Esophagus squamous epithelium (tissue), 5 donors: ENCODE measurements at places on chromosomes 12 and 14.

DNA sequence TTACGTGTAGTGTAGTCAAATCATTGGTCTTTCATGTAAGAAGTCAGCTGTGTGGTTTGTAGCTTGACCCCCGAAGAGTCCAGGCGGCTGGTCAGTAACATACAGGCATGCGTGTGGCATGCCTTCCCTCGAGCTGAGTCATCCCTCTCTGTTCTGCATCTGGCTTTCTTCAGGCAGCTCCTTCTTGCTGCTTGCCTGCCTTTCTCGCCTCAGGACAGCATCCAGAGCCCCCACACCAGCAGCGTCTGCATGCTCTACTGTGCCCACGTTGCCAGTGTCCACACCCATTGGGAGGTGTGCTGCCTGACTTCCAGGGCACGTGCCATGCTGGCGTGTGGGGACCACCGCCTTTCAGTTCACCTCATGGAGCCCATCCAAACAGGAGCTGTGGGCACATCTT lies 96.8 kb downstream of the EP400 start:
- DNase-seq = no peak

DNA sequence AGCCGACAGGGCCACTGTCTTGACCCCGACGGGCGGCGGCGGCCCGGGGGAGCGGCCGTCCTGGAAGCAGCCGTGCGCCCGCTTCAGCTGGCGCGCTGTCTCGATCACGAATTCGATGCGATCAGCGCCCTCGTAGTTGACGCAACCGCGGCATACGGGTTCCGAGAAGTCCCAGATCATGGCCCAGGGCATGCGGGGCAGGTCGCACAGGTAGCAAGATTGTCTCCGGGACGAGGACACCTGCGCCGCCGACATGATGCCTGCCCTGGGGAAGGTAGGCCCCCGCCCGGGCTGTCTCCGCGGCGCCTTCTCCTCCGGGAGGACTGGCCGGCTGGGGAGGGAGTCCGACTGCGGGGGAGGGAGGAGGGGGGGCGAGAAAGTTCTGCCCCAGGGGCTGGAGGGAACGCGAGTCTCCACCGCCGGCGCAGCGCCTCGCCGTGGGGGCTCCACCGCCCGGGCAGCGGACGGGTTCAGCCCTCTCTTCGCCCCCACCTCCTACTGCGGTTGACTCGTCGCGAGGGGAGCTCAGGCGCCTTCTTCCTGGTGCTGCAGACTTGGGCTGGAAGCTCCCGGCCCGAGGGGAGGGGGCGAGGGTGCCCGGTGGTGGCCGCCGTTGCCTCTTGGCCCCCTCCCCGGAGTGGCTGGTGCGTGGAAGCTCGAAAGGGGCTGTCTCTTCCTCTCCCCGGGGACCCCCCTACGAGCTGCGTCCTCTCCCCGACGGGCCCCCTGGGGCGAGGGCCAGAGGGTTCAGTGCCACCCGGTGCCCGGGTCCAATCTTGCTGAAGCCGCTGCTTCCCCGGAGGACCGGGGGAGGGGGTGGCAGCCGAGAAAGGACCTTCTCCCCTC lies 747 bp downstream of the IRF2BPL start:
- DNase-seq = no peak

GRCh38 chr12:127886827-127887226 lies 380.1 kb upstream of the TMEM132C start:
- DNase-seq = no peak

GRCh38 chr12:118946256-118946655 lies 35.1 kb upstream of the SRRM4 start:
- no peak for DNase-seq

DNA sequence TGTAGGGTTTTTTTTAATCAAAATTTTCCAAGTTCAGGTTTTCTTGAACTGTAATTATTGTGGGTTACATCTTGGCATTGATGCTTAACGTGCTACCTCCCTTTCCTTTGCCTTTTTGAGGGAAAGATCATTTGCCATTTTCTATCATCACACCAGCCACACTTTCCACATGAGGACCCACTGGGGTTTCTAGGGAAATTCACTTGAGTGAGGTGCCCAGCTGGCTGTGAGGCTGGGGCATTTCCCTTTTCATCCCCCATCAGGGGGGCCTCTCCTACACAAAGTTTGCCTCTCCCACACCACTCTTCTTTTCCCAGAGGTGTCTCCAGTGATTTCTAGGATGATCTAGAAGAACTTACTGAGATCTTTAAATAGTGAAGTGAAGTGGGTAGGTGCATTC lies 335.7 kb downstream of the BMP4 start:
- no peak for DNase-seq

DNA sequence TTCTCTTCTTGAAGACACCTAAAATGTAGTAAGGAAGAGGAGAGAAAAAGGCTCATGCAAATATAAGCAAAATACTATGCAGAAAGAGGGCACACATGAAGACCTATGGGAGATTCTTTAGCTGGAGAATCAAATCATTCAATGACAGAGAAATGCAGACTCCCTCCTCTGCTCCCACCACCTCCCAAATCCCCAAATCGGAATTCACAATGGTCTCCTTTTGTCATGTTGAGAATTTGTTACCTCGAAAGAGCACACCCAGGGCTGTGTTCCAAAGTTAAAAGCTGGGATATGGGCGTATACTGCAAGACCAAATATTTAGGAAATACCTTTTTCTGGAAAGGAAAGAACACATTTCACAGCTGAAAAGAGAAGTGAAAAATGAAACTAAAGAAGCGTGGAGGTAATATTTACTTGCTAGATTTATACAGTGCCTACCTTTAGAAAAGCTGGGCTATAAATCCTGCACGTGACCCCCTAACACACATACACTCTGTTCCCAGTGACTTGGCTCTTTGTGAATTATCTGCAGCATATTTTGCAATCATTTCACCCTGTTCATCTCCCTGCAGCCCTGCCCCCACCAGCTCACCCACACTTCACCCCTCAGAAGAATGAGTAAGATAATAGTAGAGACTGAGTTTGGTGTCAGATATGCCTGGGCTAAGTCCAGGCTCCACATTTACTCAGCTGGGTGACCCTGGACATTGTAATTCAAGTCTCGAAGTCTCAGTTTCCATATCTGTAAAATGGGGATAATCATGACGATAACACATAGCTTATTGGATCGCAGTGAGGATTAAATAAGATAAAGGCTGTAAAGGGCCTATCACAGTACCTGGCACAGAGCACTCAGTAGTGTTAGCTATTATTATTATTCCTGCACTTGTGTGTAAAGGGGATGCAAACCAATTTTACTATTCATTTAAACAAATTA lies 2.9 kb upstream of the CACNA1C start:
- DNase-seq = no peak

DNA sequence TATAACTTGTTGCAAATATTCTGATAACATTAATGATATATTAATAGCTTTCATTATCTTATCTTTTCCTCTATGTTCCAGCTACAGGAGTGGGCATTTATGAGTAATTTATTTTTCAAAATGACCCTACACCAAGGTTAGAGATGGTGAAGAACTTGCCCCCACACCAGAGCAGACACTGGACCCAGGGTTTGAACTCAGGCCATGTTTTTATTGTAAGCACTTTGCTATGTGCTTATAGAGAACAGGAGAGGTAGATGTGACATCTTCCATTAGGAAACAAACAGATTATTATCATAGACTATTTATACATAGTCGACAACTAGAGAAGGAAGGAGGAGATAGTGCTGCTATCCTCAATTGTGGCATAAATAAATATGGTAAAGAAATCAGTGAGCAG lies 265.2 kb downstream of the EGLN3 start:
- no peak for DNase-seq

DNA sequence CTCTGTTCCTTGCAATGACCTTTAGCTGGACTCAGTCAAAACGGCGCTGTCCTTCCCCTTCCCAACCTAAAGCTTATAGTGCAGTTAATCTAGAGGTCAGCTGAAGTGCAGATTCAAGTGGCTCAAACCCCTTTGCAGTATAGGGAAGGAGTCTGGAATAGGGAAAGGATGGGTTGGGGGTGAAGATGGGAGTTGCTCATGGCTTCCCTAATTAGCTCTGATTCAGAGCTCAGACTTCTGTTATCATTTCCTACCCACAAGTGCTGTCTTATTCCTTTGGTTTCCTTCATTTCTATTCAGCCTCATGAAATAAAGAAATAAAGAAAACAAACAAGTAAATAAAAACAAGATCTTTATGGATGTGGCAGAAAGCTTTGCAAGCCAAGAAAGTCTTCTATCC lies 264.0 kb upstream of the HMGA2 start:
- DNase-seq = no peak

DNA sequence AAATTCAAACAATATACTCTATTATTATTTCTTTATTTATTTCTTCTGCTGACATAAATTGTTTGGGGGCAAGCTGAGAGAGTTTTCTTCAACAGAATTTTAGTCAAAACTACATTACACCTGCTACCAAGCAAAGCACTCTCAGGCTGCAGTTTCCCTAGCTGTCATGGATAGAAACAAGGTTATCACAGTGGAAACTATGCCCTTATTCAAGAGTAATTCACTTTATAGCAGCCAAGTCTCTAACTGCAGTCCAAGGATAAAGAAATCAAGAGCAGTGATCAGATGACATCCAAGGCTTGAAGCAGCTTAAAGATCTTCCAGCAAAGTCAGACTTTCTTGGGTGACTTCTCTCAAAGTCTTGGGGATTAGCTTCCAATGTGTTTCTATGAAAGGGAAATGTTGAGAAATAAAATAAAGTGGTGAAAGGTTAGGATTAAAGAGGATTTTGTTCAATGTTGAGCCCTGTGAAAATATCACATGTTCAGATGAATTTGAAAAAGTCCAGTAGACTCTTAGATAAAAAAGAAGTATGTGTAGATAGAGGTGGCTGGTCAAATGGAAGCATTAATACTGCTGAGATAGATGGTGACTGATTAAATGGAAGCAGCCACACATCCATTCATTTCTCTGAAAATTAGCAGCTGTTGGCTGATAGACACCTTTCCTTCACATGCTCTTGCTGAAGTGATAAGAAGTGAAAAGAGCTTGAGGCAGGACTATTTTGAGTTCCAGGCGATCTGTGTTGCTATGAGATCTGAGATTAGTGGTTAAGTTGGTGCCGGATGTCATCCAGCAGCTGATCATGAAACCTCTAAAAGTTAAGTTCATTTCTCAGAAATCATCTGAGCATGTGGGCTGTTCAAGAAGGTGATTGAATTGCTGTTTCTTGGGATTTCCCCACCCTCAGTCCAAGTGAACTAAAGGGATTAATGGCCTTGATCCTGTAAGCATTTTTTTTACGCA lies 257.8 kb upstream of the BTG1 start:
- no peak for DNase-seq

DNA sequence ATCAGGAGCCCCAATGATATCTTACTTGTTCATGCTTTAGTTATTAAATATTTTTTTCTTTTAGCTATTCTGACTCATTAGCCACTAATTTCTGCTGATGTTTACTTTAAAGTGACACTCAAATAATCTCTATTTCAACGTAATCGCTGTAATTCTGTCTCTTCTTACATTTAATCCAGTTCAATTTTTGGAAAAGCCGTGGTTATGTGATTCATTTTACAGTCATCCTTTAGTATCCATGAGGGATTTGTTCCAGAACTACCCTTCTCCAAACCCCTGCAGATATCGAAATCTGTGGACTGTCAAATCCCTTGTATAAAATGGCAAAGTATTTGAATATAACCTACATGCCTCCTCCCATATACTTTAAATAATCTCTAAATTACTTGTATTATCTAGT lies 1103.4 kb downstream of the LRFN5 start:
- no peak for DNase-seq

DNA sequence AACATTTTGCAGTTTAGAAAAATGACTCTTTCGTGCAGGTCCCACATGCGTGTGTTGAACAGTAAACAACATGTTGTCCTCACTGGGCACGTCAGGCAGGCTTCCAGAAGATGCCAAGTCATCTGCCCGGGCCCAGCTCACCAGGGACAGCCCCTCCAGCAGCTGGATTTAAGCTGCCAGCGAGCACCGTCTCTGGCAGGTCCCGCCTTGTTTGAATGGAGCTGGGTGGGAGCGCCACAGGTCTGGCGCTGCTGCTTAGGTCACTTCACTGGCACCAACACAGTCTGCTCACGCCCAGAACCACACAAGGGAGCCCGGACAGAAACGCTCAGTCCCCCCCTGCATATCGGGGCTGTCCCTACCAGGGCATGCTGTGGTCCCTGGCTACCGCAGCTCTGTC lies 33.1 kb upstream of the MMP17 start:
- no peak for DNase-seq

- no peak for DNase-seq
Measured at GRCh38 chr12:51262758-51263177, 7.4 kb downstream of the SMAGP start.

DNA sequence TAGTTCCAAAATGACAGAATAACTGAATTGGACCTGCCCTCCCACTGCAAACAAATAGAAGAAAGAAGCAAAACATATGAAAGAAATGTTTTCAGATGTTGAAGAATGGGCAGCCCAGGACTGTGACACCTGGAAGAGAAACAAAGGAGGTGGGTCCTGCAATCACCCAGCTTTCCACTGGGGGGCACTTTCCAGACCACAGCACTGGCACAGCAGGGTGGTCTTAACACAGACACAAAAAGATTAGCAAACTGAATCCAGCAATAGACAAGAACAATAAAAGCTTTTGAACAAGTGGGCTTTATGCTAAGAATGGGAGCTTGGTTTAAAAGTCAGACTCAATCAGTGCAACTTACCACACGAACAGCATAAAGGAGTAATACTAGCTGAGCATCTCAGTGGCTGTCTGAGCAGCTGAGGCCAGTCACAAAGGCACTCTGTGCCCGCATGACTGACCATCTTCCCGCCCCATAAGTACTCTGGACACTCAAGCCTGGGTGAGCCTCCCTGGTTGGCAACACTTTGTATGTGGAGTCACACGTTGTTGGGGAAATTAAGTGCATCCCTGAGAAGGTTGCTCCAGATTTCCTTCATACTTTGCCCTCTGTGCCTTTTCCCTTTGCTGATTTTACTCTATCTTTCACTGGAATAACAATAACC lies 27.7 kb downstream of the JKAMP start:
- no peak for DNase-seq

DNA sequence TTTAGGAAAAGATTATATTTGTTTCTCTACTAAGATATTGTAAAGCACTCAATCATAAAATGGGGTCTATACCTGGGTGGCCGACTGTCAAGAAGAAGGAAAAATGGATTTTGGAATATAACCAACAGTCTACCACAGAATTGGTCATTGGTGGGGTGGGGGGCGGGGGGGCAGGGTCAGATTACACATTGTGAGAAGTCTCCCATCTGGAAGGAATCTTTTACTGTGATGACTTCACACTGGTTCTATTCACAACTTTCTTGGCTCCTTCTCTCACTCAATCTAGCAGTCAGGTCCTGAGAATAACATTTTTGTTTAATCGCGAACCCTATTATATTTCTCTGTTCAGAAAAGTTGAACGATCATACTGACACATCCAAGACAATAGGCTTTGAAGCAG lies 8.7 kb upstream of the CLEC4E start:
- DNase-seq = no peak

GRCh38 chr12:77682488-77682887 lies 148.2 kb upstream of the NAV3 start:
- no peak for DNase-seq

DNA sequence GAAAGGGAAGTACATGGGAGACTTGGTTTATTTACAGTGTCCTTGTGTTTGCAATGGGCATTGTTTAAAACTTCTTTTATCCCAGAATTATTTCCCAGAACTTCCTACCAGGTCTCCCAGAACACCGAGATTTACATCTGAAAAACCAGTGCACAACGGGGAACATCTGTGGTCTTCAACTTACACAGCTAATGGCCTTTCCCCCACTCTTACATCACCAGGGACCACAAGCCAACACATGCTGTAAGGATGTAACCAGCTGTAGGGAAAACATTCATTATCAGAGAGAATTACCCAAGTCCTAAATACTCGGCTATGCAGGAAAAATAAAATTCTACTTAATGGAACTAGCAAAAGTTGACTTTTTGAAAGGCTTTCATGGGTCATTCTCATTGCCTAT lies 267.6 kb downstream of the DUSP6 start:
- no peak for DNase-seq

- no peak for DNase-seq
Measured at GRCh38 chr14:39722547-39723273, 290.5 kb upstream of the FBXO33 start.
